ENCODE measurements at places on chromosomes 3 and 15.

DNA sequence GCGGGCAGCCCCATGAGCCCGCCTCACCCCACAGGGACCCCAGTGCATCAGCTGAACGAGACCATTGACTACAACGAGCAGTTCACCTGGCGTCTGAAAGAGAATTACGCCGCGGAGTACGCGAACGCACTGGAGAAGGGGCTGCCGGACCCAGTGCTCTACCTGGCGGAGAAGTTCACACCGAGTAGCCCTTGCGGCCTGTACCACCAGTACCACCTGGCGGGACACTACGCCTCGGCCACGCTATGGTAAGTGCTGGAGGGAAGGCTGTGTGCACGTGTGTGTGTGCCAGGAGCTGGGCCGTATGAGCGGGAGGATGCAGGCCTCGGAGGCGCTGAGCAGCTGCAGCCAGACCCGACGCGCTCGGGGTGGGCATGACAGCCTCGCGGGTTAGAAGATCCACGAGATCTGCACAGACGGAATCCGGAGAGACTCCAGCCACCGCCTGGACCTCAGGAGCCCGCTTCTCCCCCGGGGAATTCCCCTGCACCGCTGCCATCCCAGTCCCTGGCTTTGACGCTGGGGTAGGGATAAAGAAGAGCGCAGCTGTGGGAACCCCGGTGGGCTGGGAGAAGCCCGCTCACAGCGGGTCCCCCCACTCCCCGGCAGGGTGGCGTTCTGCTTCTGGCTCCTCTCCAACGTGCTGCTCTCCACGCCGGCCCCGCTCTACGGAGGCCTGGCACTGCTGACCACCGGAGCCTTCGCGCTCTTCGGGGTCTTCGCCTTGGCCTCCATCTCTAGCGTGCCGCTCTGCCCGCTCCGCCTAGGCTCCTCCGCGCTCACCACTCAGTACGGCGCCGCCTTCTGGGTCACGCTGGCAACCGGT is 2.6 kb downstream of the DUOXA2 start:
- DNase-seq, result no peak

DNA sequence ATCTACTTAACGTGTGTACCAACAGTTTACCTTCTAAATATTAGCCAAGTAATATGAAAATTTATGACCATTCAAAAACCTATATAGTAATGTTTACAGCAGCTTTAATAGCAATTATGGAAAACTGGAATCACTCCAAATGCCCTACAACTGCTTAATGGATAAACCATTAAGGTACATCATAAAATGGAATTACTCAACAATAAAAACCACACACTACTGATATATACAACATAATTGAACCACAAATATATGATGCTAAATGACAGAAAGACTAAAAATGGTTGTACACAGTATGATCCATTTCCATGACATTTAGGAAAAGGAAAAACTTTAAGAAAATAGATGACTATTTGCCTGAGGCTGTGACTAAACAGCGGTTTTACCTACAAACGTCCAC is 467.1 kb upstream of the EPHA6 start:
- no peak for DNase-seq

DNA sequence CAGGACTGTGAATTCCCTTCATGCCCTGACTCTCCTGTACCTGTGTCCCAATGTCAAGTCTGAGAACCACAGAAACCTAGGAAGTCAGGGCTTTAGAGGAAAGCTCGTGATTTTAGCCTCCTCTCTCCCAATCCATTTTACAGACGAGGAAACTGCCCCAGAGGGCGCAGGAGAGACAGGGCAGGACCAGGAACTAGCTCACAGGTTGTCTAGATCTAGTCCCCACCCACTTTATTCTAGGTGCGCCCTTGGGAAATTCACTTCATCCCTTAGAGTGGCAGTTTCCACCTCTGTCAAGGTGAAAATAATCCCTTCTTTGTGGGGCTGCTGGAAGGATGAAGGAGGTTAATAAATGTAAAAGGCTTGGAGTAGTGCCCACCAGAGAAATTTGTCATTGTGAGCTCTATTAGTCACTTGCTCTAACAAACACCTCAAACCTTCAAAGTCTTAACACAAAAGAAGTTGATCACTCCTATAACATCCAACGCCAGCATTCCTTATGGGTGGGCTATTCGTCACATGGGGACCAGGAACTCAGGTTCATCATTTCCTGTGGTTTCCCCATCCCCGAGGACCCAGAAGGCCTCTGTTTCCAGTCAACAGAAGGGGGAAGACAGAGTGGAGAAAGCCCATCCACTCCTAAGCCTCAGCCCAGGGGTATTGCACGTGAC is 282.3 kb downstream of the XXYLT1 start:
- DNase-seq, result no peak

DNA sequence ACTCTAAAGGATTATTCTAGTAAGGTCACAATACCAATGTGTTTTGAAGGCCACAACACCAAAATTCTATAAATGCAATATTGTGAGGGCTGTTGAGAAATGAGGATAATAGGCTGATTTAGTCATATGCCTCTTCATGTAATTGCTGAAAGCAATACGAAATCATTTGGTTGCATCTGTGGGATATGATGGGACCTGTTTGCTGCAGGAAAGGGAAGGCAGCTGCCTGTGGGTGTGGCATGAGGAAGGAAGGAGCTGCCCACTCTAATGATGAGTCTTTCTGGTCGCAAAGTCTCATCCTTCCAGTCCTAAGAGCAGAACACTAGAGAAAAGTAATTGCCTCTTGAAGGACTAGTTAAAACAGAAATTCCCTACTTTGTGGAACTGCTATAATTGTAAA is 245.3 kb upstream of the ZPLD1 start:
- DNase-seq, result no peak

- no peak for DNase-seq
These were observed 121.8 kb upstream of the NPHP3 start for GRCh38 chr3:132843851-132844553.

DNA sequence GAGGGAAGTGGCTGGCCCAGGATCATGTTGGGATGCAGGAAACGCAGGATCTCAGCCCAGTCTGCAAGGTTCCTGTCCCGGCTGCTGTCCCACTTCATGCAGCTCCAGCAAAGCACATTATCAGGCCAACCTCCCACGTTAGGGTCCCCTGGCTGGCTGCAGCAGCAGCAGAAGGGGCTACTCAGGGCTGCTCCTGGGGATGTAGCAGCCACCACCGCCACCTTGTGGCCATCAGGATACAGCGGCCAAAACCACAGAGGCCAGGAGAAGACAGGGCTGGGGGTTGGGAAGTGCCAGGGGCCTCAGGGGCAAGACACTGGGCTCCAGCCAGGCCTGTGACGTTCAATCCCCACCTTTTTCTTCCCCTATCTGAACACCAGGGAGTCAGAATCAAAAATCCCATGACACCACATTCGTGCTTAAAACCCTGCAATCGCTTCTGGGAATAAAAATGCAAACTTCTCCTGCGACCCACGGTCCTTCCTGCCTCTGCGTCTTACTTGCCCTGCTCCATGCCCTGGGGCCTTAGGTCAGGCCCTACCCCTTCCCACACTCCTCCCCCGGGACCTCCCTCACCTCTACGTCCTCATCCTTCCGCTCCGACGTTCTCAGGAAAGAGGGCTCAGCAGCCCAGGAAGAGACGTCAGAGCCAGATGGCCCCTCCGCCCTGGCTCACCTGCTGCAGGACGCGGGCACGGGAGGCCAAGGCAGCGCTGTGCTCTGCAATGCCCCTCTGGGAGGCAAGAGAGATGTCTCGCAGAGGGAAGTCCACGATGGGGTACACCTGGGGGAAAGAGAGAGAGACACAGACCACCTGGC is 21.5 kb downstream of the SSUH2 start:
- peak; percentile 73 for DNase-seq

DNA sequence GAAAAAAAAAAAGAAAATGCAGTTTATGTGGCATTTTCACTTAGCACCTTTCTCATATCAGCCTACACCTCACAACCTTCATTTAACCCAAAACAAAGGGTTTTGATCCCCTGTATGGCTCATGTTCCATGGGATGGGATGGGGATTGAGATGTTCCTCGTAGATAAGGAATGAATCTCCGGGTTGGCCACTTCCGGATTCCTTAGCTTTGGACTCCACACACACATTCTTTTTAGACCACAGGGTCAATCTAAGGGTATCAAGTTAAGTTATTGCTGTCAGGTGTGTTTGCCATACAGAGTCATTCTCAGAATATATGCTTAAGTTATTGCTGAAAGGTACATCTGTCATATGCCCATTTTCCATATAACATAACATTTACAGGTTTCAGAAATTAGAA is 301.4 kb upstream of the TGFBR2 start:
- peak; percentile 44 for DNase-seq

- DNase-seq, result no peak
These were observed 109.9 kb downstream of the ZPLD1 start for GRCh38 chr3:102544741-102545140.

DNA sequence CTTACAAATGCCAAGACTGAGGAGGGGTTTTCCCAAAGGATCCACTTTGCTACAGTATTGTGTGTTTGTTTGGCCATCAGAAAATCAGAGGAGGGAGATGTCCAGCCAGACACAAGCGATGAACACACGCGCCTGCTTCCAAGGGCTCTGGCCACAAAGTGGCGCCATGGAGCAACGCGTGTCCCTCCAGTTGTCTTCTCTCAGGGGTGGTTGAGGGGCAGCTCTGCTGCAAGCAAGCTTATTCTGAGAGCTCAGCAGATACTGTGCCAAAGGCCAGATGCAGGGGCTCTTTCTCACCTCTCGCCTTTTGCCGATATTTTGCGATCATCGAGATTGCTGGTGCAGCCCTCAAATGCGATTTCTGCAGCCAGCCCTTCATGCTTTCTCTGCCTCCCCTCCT is 88.9 kb upstream of the OSBPL11 start:
- peak; percentile 23 for DNase-seq

- no peak for DNase-seq
These were observed 29.4 kb upstream of the GRIP2 start for GRCh38 chr3:14569474-14570000.

GRCh38 chr3:4776980-4777581 is 202.2 kb upstream of the BHLHE40 start:
- peak; percentile 16 for DNase-seq

DNA sequence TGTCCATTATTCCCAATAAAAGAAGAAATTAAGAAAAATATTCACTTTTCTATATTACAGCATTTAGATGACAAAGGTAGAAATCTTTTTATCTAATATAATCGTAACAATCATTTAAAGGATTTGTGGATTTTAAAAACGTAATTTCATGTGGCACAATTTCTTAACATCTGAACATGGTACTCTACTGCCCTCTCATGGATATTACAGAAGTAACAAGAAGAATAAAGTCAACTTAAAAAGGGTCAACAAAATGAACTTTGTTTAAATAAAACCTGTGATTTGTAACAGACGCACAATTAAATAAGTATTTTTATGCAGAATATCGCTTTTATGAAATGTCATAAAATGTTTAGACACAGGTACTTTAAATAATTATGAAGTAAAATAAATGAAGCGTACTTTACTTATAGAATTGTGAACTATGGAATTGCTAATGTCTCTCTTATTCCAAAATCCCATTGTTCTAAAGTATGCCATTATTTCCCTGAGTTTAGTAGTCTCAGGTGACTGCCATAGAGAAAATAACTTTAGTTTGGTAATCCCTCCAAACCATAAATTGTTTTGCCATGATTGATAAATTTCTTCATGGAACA is 366.8 kb upstream of the ZNF385D start:
- DNase-seq, result peak; percentile 61

GRCh38 chr15:92272106-92272505 is 121.6 kb upstream of the ST8SIA2 start:
- DNase-seq, result no peak

DNA sequence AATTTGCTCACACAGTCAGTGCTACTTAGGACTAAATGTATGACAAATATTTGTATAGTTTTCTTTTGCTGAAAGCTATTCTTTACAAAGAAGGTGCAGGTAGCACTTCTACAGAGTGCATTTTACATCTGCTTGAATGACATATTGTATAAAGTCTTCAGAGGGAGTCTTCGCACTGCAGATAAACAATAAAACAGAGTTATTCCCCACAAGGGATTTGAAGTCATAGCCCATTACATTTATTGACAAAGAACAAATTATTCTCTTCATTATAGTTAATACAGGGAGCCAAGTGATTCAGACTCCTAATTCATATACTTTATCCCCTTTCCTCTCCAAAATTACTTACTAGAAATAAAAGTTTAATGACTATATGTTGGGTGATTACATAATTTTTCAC is 529.7 kb downstream of the EDEM1 start:
- no peak for DNase-seq

- DNase-seq, result no peak
These were observed 13.9 kb downstream of the ALPK3 start for GRCh38 chr15:84831028-84831427.

GRCh38 chr3:9229879-9230278 is 19.6 kb downstream of the SRGAP3 start:
- no peak for DNase-seq

GRCh38 chr3:9884555-9885165 is 4.6 kb upstream of the CIDEC start:
- DNase-seq, result peak; percentile 95

DNA sequence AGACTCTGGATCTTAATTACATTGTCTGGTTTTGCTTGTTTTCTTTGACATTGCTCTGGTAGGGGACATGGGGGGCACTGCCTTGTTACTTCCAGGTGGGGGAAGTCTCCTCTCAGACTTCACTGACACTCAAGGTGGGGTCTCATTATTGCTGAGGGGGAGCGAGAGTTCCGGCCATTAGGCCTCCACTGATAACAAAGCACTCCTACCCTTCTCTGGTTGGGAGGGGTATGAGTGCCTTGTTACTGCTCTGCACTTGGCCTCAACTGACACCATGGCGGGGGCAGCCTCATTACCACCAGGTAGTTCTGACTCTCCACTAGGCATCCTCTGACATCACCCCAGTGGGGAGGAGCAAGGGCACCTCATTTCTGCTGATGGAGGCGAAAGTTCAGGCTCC is 25.7 kb downstream of the SH3GL3 start:
- DNase-seq, result no peak

- DNase-seq, result no peak
These were observed 58.6 kb downstream of the UACA start for GRCh38 chr15:70704731-70705130.

DNA sequence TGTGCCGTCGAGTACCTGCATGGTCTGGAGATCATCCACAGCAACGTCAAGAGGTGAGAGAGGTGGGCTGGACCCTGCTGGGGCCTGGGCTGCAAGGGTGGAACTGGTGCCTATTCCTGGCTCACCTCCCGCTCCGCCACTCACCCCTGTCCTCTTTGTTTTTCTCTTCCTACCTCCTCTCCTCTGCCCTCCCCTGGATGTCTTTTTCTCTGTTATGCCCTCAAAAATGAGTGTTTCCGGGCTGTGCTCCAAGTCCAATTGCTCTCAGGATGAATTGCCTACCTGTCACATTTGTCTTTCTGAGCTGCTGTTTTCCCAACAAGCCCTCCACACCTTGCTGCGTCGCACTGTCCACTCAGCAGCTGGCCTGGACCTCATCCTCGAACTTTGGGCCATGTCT is 28.5 kb upstream of the TATDN2 start:
- no peak for DNase-seq

- DNase-seq, result peak; percentile 58
These were observed 62.5 kb upstream of the SKOR1 start for GRCh38 chr15:67762610-67763368.
